Stimulated activated CD4-positive, alpha-beta T cell treated with anti-CD3 and anti-CD28 coated beads, Interleukin-4, amount 100 ng/mL, for 24 hours (primary cell): ENCODE measurements at places on chromosomes 3 and 15.

GRCh38 chr3:169250000-169250399 is 413.5 kb downstream of the MECOM start:
- DNase-seq = no peak

GRCh38 chr3:111285184-111285538 is 213.5 kb downstream of the NECTIN3 start:
- DNase-seq = no peak

GRCh38 chr3:63624941-63625560 is 27.4 kb upstream of the SNTN start:
- DNase-seq = no peak

DNA sequence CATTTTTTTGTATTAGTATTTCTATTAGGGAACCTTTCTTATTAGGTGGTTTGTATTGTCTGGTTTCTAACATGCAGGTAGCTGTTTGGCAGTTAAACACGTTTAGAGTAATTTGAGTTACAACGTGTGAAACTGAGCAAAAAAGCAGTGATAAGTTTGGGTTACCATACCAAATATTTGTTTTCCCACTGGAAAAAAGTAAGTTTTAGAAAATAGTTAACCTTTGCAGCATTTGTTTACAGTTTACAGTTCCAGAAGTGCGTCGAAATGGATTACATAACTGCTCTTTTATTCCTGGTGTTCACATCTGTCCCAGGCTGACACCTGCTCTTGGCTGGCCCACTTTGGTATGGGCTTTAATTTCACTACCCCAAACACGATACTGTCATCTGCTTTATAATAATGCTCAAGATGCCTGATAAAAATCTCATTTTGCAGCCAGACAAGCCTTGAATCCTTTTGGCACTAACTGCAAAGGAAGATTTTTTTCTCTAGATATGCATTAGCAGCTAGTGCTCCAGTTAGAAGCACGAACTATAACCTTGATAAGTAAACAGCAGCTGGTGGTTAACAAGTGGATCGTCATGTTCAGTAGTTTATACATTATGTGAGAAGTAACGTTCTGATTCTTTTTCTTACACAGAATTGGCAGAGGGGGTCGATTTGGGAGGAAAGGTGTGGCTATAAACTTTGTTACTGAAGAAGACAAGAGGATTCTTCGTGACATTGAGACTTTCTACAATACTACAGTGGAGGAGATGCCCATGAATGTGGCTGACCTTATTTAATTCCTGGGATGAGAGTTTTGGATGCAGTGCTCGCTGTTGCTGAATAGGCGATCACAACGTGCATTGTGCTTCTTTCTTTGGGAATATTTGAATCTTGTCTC is 5.3 kb downstream of the EIF4A2 start:
- no peak for DNase-seq

DNA sequence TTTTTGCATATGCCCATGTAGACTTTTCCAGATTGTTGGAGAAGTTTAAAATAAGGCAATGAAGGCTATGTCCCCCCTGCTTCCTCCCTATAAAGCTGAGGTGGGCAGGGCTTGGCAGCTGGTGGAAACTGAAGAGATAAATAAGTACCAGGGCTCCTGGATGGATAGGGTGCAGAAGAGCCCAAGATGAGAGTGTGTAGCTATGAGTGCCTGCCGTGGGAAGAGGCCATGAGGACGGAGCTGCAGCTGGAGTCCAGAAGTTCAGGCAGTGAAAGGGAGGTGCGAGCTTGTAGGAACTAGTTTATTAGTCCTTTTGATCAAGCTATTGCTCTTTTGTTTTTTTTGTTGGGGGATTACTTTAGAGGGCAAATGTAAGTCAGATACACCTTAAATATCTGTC is 52.4 kb downstream of the PHLDB2 start:
- no peak for DNase-seq

DNA sequence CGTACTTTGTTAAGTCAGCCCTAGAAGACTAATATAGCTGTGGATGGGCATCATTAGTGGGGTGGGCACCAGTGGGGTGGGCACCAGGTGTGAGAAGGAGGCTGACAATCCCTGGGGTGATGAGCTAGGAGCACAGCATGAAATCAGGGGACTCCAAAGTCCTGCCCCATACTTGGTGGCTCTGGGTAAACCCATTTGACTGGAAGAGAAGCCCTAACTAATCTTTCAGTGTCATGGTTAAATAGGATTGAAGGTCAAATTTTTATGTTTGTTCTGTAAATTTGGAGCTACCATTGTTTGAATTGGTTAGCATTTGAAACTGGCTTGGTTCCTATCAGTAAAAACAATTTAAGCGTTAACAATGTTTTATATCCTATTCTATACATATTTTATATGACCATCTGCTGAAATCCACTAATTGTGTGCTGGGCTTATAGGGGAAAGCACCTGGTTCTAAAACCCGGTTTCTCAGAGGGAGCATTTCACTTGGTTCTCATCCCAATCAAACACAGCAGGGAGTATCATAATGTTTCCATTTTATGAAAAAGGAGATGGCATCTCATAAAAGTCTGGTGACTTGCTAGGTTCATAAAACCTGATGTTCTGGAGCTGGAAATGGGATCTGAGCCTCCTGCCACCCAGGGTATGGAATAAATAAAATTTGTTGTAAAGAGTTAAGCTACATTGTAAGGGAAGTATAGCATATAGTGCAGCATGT is 87.7 kb upstream of the HACD2 start:
- no peak for DNase-seq

GRCh38 chr15:88469321-88469720 is 1.8 kb downstream of the MRPS11 start:
- DNase-seq = no peak
